ENCODE measurements at places on chromosomes 2 and 18.

DNA sequence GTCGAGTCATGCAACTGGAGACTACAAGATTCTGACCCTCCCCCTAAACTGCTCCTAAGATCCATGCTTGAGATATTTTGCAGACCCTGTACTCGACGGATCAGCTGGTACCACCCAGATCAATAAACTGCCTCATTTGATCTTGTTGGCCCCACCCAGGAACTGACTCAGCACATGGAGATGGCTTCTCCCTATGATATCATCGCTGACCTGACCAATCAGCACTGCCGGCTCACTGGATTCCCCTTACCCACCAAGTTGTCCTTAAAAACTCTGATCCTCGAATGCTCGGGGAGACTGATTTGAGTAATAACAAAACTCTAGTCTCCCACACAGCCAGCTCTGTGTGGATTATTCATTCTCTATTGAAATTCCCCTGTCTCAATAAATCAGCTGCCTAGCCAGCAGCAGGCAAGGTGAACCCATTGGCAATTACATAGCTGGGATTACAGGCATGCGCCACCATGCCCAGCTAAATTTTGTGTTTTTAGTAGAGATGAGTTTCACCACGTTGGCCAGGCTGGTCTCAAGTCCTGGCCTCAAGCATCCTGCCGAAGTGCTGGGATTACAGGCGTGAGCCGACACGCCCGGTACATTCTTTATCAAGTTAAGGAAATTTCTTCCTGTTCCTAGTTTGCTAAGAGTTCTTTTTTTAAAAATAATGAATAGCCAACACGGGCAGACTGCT is 43.6 kb downstream of the VPS54 start:
- no peak for DNase-seq

- DNase-seq, result no peak
These were observed 130.3 kb upstream of the CXCR4 start for GRCh38 chr2:136248242-136248641.

- DNase-seq, result no peak
These were observed 19.5 kb downstream of the G6PC2 start for GRCh38 chr2:168920504-168921157.

DNA sequence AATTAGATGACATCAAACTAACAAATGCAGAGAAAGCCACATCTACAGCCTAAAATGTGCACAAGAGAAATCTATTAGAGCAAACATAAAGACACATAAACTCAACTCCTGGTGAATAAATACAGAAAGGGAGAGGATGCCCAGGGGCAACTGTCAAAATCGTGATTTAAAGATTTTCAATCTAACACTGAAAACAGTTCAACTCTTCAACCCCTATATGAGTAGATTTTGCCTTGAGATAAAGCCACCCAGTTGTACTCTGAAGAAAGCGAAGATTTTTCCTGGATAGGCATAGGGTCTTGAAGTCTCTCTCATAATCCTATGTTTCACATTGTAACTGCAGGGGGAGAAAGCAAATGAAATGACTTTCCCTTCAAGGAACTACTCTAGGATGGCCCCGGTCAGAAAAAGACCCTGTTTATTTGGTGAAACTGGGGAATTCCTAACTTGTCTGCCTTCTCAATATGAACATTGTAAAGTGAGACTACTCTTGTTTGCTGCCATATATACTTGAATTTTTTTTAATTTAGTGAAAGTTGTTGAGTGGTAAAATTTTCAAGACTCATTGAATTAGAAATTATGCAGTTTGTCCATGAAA is 226.7 kb downstream of the ERBB4 start:
- DNase-seq, result no peak

GRCh38 chr2:74242354-74243071 is 44.1 kb downstream of the MTHFD2 start:
- no peak for DNase-seq

GRCh38 chr2:148130581-148130980 is 109.7 kb downstream of the MBD5 start:
- DNase-seq, result no peak

DNA sequence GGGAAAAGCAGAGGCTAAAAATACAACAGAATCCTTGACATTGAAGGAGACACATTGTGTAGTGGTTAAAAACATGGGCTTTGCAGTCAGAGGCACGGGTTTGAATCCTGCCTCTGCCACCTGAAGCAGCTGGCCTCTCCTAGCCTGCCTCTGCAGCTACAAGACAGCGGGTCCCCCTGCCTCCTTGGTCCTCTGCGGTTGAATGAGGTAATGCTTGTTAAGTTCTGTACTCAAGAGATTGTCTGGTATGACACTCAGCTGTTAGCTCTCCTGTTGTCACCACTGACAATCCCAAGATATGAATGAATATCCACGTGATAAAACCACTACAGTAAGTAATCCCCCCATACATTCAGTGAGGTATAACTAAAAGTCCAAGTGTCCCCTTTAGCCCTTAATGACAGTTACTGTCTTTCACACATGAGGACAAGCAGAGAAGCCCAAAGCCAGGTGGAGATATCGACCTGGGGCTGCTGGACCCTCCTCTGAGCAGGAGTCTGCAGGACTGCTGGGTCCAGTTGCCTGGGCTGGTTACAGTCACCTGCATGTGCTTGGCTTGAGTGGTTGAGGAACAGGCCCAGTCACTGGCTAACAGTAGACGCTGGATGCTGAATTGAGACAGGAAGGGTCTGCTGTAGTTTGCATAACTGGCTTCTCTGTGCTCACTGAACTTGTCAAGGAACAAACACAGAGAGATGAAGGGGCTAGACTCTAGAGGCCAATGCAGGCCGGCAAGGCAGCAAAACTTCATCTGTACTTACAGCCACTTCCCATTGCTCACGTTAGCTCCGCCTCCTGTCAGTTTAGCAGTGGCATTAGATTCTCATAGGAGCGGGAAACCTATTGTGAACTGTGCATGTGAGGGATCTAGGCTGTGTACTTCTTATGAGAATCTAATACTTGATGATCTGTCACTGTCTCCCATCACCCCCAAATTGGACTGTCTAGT is 85.5 kb downstream of the TGFA start:
- DNase-seq, result no peak

- no peak for DNase-seq
These were observed 109.4 kb upstream of the TMEM200C start for GRCh38 chr18:6004683-6005082.

GRCh38 chr2:88574445-88574844 is 52.8 kb downstream of the EIF2AK3 start:
- no peak for DNase-seq

GRCh38 chr2:25690058-25690457 is 16.7 kb upstream of the DTNB start:
- DNase-seq, result peak; percentile 54

DNA sequence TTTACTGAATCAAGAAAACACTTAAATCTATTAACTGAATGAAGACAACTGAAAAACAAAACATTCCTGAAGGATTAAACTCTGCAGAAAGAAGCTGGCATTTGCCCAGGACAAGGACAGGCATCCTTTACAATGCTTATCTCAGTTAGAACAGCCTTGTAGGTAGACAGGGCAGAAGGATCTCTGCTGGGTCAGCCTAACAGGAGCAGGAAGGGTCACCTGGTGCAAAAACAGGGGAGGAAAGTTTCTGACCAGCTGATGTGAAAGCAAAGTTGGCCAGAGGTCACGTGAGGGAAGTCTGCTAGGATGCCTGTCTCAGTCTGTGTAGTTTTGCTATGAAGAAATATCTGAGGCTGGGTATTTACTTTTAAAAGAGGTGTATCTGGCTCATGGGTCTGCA is 348.6 kb downstream of the ANAPC1 start:
- DNase-seq, result peak; percentile 46

GRCh38 chr2:176443946-176444345 is 174.7 kb downstream of the MTX2 start:
- DNase-seq, result no peak

GRCh38 chr2:59177748-59178147 is 936.6 kb upstream of the FANCL start:
- DNase-seq, result no peak

GRCh38 chr2:88517759-88518201 is 65.3 kb upstream of the FOXI3 start:
- no peak for DNase-seq

GRCh38 chr2:2689306-2689705 is 358.2 kb upstream of the MYT1L start:
- no peak for DNase-seq

- DNase-seq, result no peak
These were observed 60.1 kb downstream of the CLIP4 start for GRCh38 chr2:29175338-29175737.

DNA sequence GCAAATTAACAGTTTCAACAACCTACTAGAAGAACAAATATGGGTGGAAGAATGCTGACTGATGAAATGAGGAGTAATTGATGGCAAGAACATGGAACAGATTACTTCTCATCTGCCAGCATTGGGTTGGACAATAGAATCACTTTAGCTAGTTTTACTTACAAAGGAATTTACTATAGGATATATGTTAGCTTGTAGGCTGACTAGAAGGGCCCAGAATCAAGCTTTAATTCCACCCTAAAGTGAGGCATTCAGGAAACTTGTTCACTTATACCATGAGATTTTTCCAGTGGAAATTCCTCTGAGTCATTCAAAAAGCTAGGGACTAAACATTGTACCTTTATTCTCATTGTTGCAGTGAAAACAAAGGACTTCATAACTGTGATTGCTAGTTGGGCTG is 5.0 kb upstream of the ZSWIM2 start:
- DNase-seq, result no peak

DNA sequence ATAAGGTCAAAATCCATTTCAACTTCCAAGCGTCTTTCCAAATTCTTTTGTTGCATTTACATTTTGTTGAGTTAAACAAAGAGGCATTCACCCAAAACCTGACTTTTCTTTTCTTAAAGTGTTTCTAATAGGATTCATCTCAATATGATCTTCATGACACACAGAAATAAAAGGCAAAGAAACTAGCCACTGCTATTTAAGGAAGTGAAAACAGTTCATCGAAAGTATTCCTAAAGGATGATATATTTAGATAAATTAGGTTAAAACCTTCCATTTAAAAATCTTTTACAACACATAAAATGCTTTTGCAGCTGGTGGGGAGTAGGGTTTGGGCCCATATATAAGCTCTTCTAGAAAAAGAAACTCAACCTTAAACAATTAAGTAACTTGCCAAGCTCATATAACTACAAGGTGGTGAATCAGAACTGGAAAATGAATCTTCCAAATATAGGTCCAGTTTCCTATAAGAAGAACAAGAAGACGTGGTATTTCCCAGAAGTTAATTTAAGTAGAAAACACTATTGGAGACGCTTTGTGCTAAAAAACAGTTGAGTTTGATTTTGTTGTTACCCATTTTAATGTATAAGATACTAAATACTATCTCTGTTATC is 336.0 kb upstream of the HNRNPA3 start:
- no peak for DNase-seq

GRCh38 chr18:74289137-74289536 is 2.6 kb downstream of the CYB5A start:
- no peak for DNase-seq

DNA sequence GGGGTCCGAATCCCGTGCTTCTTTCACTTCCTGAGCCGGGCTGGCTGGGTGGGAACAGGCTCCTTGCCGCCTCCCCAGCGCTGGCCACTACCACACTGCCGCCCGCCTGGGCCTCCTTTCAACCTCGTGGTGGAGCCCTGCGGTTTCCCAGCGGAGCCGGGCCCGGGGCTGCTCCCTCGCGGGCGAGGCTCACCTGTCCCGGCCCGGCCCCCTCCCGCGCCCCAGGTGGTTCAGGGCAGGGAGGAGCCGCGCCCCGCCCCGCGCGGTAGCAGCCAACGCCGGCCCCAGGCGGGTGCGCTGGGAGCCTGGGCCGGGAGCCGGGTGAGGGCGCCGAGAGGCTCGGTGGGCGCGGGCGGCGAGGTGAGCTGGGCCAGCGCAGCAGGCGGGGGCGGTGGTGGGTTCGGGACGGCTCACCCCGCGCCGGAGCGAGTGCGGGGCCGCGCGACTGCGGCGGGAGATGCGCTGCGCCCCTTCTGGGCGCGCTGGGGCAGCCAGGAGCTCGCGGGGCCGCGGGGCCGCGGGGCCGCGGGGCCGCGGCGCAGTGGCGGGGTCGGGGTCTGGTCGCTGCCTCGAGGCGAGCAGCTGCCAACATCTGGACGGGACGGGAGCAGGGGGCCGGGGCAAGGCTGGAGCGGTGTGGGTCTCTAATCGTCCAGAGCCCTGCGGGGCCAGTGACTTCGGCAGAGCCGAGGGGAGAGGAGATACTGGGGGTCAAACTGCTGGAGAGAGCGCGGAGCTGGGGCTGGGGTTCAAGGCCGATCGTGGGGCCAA is at the start of gene LYPD6B:
Gene LYPD6B (plus strand): TSS at position 258 of the 771 bp plus-strand sequence. CDS start 92,250 bp downstream, outside the sequence.
- peak; percentile 92 for DNase-seq

DNA sequence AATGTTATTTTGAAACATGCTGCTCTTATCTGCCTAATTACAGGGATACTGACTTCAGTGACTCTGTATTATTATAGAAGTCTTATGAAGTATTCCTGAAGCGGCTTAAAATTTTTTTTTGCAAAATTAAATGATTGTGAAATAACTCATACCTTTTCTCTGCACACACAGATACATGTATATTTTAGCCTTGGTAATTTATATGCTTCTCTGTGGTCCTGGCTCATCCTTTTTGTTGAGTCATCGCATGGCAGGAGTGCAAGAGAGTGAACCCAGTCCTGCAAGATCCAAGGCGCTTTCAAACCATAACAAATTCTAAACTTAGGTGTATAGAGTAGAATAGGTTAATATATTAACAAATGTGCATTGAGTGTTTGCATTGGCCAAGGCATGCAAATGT is 8.6 kb downstream of the CCNT2 start:
- DNase-seq, result no peak

- DNase-seq, result peak; percentile 89
These were observed 27.6 kb downstream of the MRPL33 start for GRCh38 chr2:27798948-27799645.

GRCh38 chr2:224440988-224441387 is 39.1 kb upstream of the FAM124B start:
- DNase-seq, result no peak

DNA sequence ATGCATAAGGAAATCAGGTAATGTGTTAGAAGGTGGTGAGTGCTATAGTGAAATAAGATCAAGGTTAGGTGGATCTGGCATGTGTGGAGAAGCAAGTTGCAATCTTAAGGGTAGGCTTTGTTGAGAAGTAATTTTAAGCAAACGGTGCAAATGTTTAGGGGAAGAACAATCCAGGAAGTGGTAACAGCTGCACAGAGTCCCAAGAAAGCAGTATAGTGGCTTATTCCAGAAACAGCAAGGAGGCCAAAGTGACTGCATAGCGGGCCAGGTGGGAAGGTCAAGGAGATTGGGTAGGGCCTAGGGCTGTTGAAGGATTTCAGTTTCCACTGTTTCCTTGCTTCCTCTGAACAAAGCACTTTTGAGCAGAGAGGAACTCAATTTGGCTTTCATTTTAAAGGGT is 30.0 kb upstream of the RAB1A start:
- no peak for DNase-seq

DNA sequence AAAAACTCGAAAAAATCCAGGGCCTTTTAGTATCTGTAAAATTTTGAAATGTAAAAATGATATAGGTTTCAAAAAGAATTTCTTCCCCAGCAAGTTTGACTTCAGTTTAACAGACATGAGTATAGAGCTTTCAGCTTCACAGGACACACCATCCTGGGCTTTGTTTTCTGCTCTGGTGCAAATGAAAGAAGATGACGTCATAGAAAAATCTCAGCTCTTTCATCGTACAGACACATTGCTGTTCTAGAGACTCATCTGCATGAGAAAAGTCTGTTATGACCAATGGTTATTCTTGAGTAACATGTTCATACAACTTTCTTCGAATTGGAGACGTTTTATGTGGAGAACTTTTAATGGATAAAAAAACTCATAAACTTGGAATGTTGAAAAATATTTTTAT is 111.7 kb upstream of the DYNAP start:
- DNase-seq, result no peak

GRCh38 chr18:74512321-74513053 is 16.3 kb downstream of the CNDP2 start:
- DNase-seq, result no peak

All from Caco-2 (cell line).